Activated naive CD4-positive, alpha-beta T cell treated with anti-CD3 and anti-CD28 coated beads, Interleukin-2, amount 50 U/mL, for 72 hours (primary cell): ENCODE measurements at places on chromosomes 3 and 15. TPM values are rescaled to one million over a fixed set of nuclear protein-coding genes. Genes with fewer than 3 reads are reported as not detected.

CDHR4 gene
- total RNA-seq, result 0.32 TPM

SCG3 gene
- total RNA-seq, result 0.11 TPM

ECE2 gene
- total RNA-seq, result not detected

FBXW12 gene
- total RNA-seq, result not detected

CILP gene
- total RNA-seq, result not detected

GPR149 gene
- not detected for total RNA-seq

PLA2G4B gene
- total RNA-seq, result 9.4 TPM

TRIM59 gene
- 28.7 TPM for total RNA-seq

IGF2BP2 gene
- total RNA-seq, result 2.9 TPM

GPR176 gene
- 0.47 TPM for total RNA-seq

SCAANT1 gene
- total RNA-seq, result not detected

THRB gene
- total RNA-seq, result not detected

LDHAL6B gene
- not detected for total RNA-seq

MAP2K1 gene
- total RNA-seq, result 78.8 TPM

SPESP1 gene
- 1.1 TPM for total RNA-seq

CFAP100 gene
- not detected for total RNA-seq

GOLGA8N gene
- total RNA-seq, result 10.0 TPM

MAP6D1 gene
- 1.4 TPM for total RNA-seq

CCRL2 gene
- total RNA-seq, result 0.72 TPM

GLDN gene
- not detected for total RNA-seq

CCDC54 gene
- total RNA-seq, result not detected

NRG4 gene
- not detected for total RNA-seq

STAC gene
- total RNA-seq, result not detected

SI gene
- total RNA-seq, result not detected
